ENCODE measurements at places on chromosomes 7 and 10.

- DNase-seq, result no peak
Measured at GRCh38 chr10:68239596-68240150, 7.8 kb upstream of the ATOH7 start.

DNA sequence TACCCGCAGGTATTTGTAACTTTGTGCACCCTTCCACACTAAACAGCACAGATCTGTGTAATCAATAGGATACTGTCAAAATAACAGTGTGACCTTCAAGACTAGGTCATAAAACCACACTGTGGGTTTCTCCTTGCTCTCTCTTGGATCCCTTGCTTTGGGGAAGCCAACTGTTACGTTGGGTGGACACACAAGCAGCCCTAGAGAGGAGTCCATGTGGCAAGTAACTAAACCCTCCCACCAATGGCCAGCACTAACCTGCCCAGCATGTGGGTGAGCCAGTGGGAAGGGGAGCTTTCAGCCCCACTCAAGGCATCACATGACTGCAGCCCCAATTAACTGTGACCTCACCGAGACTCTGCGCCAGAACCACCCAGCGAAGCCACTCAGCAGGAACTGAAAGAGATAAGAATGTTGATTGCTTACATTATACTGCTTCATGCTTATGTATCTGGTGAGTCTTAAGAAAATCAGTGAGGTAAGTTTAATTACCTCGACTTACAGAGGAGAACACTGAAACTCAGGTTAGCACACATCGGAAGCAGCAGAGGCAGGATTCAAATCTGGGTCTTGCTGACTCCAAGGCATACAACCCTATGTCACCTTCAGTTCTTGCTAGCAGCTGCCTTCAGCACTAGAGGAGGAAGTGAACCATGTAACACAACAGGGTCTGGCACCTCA is 9.4 kb upstream of the ZC3HAV1 start:
- no peak for DNase-seq

GRCh38 chr7:89054361-89054760 is 258.8 kb upstream of the TEX47 start:
- DNase-seq, result no peak

DNA sequence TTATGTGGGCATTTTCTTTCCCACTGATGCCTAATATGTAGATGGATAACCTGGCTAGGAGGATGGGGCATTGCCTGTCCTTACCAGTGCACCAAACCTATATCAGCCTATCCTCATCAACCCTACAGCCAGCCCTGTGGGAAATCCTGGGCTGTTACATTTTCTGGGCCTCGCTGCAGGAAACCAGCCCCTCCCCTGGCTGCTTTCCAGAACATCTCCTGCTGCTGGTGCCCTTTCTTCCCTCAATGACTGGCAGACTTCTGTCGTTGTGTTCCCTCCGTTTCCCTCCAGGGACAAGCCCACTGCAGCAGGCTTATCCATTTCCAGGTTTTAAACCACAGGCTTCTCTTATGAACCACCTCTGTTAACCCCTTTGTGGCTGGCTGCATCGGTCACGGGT is 486.1 kb upstream of the COBL start:
- no peak for DNase-seq
